ENCODE measurements at places on chromosomes 12 and 14.
A peak's percentile ranks its signal among the peaks of the same experiment; 100 is the strongest.

DNA sequence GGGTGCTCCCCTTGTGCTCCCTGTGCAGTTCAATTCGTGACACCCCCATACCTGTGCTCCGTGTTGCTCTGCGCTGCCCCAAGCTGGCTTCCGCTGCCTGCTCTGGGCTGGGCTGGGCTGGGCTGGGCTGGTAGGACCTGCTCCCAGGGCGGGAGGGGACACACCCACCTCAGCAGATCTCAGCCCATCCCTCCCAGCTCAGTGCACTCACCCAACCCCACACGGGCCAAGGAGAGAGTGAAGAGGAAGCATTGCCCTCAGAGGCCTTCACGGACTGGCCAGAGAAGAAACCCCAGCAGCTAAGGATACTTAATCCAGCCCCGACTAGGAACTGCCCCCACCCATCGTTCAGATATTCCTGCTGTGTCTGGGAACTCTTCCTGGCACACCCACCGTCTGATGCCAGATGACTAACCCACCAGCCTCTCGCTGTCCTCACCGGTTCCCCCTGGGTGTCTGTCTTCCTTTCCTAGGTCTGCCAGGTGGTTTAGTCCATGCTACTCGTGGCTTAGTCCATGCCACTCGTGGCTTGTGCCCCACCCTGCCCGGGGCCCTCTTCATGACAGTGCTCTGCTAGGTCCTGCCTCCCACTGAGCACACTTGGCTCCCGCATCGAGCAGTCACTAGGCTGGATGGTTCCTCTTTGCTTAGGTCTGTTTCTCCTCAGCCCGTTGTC is at the start of gene LPAR5:
Gene LPAR5 (minus strand): TSS at position 104 of the 676 bp plus-strand sequence. CDS start 14,711 bp downstream, outside the sequence.
- peak; percentile 77 for DNase-seq

DNA sequence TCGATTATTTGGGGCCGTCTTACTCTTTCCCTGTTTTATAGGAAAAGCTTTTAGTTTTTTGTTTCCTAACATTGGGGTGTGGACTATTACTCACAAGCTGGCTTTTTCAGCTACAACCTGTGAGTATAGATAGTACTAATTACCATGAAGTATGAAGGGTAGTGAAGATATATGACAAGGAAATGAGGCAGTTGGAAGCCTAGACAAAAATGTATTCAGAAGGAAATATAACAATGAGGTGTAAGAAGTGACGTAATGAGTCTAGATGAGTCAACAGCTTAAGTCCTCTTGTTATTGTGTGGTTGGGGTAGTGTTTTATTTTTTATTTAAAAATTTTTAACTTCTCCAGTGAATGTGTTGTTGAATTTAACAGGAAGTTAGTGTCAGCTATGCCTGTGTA is 804.5 kb downstream of the NRXN3 start:
- DNase-seq: no peak

DNA sequence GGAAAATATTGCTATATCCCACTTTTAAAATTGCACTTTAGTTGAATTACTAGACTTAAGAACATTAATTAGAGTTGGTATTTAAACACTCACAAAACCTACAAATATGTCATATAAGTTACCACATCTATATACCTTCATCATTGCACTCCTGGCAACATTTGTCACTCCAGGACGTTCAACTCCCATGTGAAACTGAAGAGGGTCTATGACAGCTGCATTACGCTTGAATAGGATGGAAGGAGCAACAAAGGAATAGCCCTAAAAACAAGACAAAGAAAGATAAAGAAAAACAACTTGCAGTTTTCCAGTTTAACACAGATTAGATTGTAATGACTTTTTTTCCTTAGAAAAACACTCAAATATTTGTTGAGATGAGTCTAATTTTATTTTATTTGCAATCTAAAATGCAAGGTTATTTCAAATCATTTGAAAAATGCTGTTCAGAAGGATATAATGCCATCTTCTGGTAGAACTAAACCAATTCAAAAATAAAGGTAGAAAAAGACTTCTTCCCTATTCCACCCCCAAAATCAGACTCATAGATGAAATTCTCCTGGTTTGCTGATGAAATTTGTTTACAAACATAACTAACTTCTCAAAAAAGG is 84.3 kb upstream of the TTC7B start:
- DNase-seq: no peak

GRCh38 chr12:9919443-9919842 is 12.7 kb downstream of the CLEC2A start:
- DNase-seq: no peak

DNA sequence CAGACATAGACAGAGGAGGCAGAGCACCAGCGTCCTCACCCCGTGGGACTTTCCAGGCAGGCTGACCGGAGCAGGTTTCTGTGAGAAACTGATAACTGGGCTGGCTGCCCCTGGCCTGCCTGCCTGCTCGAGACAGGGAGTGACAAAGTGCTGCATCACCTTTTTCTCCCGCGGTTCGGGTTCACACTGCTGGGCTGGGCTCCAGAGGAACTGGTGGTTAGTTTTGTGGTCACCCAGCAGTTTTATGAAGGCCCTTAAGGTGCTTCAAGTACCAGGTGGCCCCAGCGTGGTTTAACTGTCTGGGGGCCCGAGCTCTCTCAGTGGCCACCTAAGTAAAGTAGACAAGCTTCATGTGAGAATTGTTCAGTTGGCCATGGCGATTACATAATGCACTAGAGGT is 1073.6 kb downstream of the BCL11B start:
- no peak for DNase-seq

DNA sequence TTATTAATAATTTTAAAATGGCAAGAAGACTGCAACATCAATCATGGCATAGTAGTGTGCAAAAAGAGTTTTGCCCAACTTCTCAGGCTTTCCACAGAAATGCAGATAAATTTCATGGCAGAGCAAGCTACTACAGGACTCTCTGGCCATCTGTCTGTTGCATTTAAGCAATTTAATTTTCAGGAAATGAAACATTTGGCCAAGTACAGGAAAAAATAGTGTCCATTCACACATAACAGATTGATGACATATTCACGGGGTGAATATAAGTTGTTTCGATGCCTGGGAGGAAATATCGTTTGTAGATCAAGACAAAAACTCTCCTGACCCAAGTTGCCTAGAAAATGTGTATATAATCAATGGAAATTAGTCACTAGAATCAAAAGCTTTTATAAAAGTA is 324.0 kb downstream of the PRKD1 start:
- no peak for DNase-seq

- peak; percentile 70 for DNase-seq
Observed at GRCh38 chr12:131672941-131673887, 37.7 kb upstream of the SFSWAP start.

DNA sequence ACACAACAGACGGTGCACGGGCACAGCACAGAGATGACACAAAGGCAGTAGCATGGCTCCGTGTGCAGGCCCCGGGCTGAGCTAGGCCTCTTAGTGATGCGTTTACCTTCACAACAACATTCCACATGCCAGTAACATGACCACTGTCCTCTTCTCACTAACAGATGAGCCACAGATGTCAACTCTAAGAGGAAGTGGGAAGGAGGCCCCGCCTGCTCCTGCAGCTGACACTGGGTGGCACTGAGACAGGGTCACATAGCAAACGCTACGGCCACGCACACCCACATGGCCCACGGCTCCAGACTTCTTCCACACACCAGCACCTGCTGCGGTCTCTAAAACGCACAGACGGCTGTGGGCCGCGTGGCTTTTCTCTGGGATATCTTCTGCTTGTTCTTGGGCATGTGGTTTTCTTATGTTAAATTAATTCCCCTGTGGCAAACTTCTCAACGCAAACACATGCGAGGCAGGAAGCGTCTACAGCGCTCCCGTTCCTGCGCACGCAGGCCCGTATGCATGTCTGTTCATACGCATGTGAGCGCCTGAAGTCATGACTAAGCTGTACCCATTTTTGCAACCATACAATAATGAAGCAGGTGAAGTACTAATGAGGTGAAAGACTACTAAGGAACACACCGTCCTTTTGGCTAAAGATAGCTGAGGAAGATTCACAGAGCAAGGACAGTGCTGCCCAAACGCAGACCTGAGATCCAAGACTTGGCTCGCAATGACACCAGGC is 26.8 kb downstream of the AMN start:
- DNase-seq: peak; percentile 62

- no peak for DNase-seq
Observed at GRCh38 chr14:105487986-105488777, 1.5 kb downstream of the CRIP1 start.

DNA sequence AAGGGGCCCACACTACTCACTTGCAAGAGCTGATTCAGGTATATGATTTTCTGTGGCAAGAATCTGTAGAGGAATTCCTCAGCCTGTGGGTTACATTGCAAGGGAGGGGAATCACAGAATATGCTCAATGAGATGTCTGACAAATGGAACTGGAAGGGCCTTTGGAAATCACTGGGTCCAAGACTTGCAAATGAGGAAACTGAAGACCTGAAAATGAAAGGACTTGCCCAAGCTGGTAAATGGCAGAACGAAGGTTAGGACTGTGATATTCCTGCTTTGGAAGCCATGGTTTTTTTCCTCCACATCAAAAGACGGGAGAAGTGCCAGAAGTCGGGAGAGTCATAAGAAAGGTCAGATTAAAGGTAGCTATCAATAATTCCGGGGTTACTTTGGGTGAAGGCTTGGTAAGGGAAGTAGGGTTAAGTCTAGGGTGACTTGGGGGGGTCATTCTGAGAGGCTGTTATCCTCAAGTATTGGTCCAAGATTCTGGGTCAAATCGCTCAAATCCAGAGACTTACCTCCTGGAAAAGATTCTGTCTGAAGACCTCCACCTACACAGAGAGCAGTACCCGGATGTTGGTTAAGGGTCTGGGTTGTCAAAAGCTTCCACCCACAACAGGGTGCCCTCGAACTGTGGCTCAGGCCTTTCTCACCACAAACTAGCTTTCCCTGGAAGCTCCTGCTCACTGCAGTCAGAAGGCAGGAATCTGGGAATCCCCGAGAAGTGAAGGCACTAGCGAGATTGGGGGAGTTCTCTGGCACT is 539 bp downstream of the PSME2 start:
- DNase-seq: peak; percentile 24

GRCh38 chr12:118706437-118706836 is 274.9 kb upstream of the SRRM4 start:
- DNase-seq: no peak

DNA sequence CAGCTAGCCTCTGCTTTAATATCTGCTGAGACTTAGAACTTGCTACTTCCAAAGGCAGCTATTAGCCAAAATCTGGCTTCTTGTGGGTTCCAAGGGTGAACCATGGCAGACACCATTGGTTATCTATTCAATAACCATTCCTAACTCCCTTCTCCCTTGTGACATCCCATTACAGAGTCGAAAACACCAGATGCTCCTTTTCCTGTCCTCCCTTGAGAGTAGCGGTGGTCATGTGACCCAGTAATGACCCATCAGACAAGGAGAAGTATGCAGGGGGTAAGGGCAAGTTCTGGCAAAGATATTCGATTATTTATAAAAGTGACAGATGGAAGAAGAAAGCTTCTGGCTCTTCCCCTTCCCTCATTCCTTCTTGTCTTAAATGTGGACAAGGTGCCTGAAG is 20.1 kb downstream of the TGFB3 start:
- DNase-seq: no peak

DNA sequence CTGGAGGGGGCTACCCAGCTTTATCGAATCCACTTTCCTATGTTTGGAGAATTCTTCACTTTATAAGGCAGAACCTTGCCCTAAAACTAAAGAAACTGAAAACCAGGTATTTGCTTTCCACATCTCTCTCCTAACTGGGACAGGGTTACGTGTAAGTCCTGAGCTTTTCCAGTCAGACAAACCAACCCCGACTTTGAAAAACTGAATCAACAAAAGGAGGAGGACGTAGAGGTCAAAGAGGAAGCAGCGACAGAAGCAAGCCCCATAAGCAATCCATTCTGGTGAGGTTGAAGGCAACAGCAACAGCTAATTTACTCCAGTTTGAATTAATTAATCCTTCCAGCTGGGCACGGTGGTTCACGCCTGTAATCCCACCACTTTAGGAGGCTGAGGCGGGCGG is 47.2 kb downstream of the LRP6 start:
- no peak for DNase-seq

- no peak for DNase-seq
Observed at GRCh38 chr12:1857821-1858220, 37.5 kb downstream of the LRTM2 start.

DNA sequence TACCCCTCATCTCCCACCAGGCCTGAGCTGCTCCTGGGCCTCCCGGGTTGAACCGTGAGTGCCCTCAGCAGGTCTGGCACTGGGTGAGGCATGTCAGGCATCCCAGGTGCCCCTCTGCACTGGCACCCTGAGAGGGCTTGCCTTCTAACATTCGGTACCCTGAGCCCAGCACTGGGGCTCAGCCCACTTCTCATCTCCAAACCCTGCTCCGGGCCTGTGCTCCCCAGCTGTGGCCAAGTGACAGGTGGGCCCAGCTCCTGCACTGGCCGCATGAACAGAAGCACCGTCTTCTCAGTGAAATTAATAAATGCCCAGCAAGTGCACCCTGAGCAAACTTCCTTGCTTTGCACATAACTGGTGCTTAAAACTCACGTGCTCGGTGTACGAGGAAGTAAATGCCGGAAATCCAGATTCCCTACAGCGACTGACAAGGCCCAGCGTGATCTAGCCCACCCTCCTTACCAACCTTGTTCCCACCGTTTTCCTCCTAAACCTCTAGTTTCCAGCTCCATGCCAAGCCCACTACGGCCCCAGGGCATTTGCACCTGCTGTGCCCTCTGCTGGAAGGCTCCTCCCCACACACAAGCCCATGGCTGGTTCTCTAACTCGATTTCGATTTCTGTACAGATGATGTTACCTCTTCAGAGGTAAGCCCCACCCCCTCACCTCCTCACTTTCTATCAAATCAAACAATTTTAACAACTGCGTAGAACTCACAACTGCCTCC is 115.2 kb upstream of the NCOR2 start:
- peak; percentile 68 for DNase-seq

GRCh38 chr12:45599196-45599595 is 130.3 kb upstream of the ARID2 start:
- no peak for DNase-seq
